A549 treated with dexamethasone at 1 μM for 4 hours (cell line): ENCODE measurements at places on chromosomes 3 and 15. TPM values are rescaled to one million over a fixed set of nuclear protein-coding genes. Genes with fewer than 3 reads are reported as not detected.

GUCA1C gene
- not detected in 5 replicates for total RNA-seq

B3GALNT1 gene
- 0.06 to 0.27 TPM (median 0.22 TPM) in 5 replicates for total RNA-seq

GOLGA8J gene
- not detected in 5 replicates for total RNA-seq

ADGRG7 gene
- not detected in 5 replicates for total RNA-seq

AHSG gene
- 0.06 to 0.09 TPM (median 0.06 TPM) in 3 of 5 replicates, not detected in the others for total RNA-seq
